Caco-2 (cell line): ENCODE measurements at places on chromosomes 12 and 14. TPM values are rescaled to one million over a fixed set of nuclear protein-coding genes. Genes with fewer than 3 reads are reported as not detected.
A peak's percentile ranks its signal among the peaks of the same experiment; 100 is the strongest.

DNA sequence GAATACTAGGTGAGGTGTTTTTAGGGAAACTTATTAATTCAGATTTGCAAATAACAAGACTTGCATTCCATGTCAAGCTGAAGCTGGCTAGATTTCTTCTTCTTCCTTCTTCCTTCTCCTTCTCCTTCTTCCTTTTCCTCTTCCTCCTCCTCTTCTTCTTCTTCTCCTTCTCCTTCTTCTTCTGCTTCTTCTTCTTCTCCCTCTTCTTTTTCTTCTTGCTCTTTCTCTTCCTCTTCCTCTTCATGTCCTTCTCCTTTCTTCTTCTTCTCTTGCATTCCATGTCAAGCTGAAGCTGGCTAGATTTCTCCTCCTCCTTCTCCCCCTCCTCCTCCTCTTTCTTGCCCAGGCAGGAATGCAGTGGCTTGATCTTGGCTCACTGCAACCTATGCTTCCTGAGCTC lies 297.8 kb downstream of the PRKD1 start:
- no peak for DNase-seq

DNA sequence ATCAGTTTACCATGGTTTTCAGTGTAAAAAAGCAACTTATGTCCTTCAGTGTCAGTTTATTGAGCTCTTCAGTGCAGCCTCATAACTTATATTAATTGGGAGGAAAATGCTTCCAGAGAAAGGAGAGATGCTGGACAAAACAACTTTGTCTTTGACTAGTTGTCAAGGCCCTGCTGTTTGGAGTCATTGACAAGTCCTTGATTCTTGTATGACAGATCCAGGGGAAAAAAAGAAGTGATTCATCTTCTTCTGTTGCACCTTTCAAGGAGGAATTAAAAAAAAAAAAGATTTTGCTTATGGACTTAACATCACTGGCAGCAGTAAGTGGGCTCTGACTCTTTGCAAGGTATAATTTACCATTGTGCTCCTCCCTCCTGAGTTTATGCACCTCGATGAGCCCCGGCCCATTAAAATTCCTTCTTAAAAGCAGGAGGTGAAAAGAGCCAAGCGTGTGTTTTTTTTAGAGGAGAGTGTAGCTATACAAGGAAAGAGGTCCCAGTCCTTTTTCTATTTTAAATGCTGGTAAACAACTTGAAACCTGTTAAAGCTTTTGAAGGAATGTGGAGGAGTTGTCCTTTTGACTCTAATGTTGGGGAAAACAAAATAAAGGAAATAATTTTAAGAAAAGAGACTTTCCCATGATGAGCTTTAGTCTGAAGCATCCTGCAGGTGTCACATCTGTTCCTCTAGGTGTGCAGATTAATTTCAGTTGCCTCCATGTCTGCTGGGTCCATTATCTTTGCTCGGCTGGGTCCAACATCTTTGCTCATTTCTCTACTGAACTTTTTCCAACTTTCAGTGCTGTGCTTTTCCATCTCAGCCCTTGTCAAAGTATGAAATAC lies 431.6 kb downstream of the RAD51B start:
- DNase-seq = no peak

DNA sequence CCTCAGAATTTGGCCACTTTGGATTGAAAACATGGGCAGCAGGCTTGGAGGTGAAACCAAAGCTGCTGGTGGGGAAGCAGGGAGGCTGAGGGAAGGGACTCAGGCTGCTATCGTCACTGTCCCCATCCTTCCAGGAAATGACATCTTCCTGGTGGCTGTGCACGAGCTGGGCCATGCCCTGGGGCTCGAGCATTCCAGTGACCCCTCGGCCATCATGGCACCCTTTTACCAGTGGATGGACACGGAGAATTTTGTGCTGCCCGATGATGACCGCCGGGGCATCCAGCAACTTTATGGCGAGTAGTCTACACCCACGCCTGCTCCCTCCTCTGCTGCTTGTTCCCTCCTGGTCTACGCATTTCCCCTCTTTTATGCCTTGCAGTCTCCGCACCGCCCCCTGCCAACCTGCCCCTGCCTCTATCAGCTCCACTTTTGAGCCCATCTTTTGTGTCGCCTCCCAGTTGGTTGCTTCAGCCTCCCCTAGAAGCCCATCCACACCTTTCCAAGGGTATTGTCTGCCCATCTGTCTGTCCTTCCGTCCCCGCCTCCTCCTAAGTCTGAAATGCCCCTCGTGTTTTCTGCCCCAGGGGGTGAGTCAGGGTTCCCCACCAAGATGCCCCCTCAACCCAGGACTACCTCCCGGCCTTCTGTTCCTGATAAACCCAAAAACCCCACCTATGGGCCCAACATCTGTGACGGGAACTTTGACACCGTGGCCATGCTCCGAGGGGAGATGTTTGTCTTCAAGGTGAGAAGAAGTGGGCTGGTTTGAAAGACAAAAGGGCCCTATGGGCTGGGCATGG lies 6.9 kb downstream of the MMP14 start:
- no peak for DNase-seq

DNA sequence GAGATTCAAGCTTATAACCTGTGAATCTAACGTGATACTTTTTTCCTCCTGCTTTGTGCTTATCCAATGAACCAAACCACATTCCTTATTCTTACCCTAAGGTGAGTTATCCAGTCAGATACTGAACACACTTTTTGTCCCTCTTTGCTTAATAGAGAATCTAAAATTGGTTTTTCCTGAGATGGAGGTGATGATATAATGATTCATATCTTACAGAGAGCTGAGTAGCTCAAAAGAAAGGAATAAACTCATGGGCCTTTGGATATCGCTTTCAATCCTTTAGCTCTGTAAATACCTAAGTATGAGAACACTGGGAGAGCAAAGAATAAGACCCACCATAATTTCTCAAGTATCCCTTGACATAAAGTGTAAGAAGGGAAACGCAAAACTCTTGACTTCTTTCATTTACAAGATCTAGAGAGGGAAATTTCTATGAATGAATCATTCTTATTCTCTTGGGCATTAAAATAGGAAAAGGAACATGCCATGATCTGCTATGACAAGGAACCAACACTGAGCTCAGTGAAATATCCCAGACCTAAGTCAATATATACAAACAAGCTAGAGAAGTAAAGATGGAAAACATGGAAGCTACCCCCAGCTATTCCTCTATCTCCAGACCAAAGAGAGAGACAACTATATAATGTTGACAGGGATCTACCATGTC lies 81.8 kb upstream of the STAC3 start:
- no peak for DNase-seq

- no peak for DNase-seq
Measured at GRCh38 chr12:55932551-55932910, 1.6 kb downstream of the DGKA start.

C12orf54 gene
- total RNA-seq = not detected in 2 replicates

- no peak for DNase-seq
Measured at GRCh38 chr12:43653917-43654316, 101.9 kb upstream of the ADAMTS20 start.

DNA sequence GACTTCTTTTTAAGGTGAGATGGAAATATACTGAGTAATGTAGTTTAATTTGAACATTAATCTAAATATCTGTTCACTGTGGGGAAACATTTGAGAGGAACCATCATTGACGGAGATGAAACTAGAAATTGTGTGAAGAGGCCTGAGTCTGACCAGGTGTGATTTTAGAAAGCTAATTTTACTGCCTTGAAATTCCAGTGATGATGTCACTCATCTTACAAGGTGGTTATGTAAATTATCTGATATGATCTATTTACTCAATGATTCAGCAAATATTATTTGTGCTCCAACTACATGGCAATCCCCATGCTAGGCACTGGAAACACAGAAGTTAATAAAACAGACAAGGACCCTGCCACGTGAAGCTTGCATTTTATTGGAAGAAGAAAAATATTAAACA lies 435.7 kb upstream of the DCN start:
- no peak for DNase-seq

PAPOLA gene
- 204 and 207 TPM in 2 replicates for total RNA-seq

- DNase-seq = no peak
Measured at GRCh38 chr12:54012631-54013409, 4.0 kb downstream of the HOXC8 start.

SETD1B gene
- 16.8 and 17.6 TPM in 2 replicates for total RNA-seq

DNA sequence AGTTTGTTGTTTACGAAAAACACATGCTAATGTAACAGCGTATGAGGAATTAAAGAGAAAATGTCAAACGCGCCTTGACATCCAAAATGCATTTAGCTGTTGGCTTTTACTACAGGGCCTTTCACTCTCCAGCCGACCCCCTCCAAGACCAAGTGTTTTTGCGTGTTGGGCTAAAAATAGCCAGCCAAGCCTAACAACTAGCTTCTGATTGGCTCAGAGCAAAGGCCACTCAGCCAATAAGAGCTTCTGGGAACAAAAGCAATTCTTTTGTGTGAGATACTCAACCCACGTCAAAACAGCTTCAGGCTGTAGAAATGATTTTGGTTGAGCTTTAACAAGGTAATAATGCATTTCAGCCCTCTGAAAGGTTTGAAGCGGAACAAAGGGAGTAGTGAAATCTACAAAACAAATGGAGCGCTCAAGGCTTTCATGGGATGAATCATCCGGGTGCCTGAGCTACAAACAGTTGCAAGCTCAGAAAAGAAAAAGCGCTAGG lies 198.7 kb upstream of the DCN start:
- no peak for DNase-seq

NPFF gene
- 2.4 TPM in 1 of 2 replicates, not detected in the other for total RNA-seq

- DNase-seq = peak; percentile 34
Measured at GRCh38 chr12:14264316-14264715, 101.2 kb upstream of the ATF7IP start.

ALG10B gene
- total RNA-seq = 10.9 and 11.9 TPM in 2 replicates

- DNase-seq = no peak
Measured at GRCh38 chr14:55220230-55220629, 28.8 kb upstream of the DLGAP5 start.

- no peak for DNase-seq
Measured at GRCh38 chr12:116138364-116138763, 139.1 kb downstream of the MED13L start.

DNA sequence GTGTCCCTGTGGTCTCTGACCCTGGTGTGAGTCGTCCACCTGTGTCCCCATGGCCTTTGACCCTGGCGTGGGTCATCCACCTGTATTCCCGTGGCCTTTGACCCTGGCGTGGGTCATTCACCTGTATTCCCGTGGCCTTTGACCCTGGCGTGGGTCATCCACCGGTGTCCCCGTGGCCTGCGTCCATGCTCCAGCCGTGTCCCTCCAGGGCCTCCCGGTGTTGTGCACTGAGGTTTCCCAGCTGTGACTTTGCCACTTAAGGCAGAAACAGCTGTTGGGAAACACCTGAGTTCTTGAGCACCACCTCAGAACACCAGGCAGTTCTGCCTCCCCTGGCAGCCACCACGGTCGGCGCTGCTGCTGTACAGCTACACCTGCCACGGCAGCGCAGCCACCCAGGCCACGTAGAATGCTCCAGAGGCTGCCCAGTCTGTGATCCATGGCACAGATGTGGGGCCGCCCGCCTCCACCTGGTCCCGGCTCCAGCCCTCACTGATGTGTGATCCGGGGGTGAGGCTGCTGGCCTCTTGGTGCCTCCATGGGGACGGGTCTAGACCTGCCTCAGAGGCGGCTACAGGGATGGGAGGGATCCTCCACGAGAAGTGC lies 69.1 kb upstream of the GALNT9 start:
- DNase-seq = peak; percentile 30

RAD9B gene
- total RNA-seq = 2.8 and 3.8 TPM in 2 replicates

DNA sequence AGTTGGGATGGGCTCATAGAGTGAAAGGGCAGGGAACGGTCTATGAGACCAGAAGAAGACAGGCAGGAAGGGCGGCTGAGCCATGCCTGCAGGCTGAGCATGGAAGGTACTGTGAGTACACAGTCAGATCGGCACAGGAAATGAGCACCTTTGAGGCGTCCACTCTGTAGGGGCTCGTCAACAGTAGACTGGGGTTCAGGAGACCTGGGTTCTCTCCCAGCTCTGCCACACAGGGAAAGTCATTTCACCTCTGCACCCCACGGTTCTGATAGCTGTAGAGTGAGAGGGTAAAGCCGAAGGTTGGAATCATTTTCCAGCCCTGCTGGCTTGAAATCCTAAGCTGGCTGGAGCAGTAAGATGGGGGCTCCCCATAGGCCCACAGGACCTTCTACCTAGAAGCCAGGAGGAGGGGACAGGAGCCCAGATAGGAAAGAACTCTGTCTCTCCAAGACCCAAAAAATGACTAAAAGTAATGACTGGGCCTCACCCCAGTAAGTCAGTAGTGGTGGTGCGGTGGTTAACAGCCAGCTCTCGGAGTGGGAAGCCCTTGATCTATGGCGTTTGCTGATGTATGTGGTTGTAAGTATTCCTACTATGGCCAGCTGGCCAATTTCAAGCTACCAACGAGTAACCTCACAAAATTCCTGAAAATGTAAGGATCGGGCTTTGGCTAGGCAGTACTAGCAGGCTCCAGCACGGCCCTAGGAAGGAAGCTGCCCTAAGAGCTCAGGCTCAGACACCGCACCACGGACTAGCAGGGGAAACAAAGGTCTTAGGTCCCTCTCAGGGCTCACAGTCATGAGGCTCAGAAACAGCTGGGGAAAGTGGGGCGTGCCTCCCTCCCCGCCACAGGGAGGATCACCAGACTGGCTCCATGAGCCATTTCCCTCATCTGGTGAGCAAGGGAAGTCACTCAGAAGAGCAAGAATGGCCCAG lies 10.3 kb upstream of the CD27 start:
- DNase-seq = no peak

DNA sequence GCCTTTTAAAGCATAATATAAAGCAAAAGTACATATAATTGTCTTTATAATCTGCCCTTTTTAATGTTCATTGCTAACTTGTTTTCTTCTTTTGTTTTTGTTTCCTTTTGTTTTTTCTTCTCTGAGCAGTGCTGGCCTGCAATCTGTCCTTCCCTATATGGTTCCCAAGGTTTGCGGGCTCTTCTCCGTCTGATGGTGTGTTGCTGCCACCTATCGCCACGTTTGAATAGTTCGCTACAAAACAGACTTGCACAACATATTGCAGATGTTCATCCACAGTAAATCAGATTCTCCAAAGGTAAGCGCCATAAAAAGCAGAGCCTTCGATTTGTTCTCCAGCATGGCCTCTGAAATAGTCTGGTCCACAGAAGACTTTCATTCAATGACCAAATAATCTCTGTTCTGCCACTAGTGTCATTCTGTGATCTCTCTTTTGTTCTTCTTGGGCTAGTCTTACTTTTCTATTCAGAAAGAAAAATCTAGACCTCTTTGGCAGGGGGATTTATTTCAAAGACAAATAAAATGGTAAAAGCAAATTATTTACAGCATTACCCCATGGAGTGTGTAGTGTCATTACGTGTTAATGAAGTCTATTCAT lies 33.5 kb downstream of the C12orf50 start:
- DNase-seq = peak; percentile 66

DNA sequence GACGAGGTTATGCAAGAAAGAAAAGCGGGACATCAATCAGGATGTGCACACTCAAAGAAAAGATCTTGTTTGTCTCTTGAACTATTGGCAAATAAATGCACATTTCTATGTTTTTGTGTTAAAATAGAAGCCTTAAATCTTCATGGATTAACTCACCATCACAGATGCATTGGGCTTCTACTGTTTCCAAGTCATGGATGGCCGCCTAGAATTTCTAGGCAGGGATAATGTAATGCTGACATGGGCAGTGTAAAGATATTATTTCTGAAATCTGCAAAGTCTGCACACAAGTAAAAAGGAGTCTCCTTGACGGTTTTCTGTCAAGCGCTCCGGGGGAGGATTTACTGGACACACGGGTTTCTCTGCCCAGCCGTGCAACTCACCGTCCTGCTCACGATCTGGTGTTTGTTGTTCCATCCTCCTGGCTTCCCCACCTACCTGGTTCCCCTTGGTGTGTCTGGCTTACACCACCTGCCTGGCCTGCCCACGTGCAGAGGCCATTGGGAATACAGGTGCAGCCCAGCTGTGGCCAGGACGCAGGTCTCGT lies 103.3 kb upstream of the FZD10 start:
- no peak for DNase-seq

DCD gene
- total RNA-seq = not detected in 2 replicates
